Stimulated activated CD4-positive, alpha-beta T cell treated with anti-CD3 and anti-CD28 coated beads, TNF-alpha, amount 100 ng/mL, for 1 hour (primary cell): ENCODE measurements at places on chromosomes 5 and 9.

- no peak for DNase-seq
Observed at GRCh38 chr5:56608217-56608925, 207.0 kb upstream of the MAP3K1 start.

DNA sequence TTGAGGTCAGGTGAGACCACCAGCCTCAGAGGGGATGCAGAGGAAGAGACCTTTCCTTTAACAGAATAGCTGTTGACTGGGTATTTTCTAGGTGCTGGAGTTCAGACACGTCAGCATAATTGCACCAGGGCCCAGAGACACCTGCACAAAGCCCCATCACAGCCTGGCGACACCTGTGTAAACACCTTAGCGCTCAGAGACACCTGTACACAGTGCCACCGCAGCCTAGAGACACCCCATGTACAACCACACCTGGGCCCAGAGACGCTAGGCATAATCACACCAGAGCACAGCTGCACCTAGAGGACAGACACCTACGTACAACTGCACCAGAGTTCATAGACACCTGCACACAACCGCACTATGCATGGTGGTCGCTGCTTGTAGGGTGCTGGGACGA is 1.0 kb downstream of the TRIP13 start:
- no peak for DNase-seq

DNA sequence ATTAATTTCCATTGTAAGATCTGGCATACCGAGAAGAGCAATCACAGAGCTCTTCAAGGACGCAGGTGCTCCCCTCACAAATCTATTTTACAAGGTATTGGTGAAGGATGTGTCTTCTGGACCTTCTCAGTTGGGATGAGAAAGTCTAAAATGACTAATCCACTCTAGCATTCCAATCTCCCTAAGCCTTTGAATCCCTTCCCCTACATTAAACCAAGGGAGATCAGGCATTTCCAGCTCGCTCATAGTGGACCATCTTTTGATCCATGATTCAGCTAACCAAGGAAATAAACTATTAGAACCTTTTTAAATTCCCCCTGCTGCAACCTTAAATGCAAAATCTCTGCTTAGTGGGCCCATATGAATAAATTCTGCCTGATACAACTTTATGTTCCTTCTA is 95.9 kb upstream of the FBN2 start:
- no peak for DNase-seq

- DNase-seq, result no peak
Observed at GRCh38 chr9:131733541-131734061, 6.3 kb downstream of the RAPGEF1 start.

- DNase-seq, result no peak
Observed at GRCh38 chr5:39898731-39899130, 474.0 kb upstream of the DAB2 start.

DNA sequence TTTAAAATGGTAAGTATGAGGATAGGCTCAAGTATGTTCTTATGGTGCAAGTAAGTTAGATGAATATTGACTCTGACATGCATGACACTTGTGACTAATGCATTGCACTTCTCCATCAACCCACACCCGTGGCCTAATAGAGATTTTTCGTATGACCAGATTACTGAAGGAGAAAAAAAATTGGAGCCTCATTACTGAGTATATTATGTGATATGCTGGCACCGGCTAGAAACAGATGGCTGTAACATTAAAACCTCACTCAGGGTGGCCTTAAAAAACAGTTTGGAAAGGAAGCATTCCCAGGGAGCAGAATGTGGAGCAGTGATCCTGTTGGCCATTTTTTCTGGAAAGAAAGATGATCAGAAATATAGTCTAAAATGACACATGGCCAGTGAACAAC is 766.4 kb downstream of the PRELID2 start:
- DNase-seq, result no peak

- DNase-seq, result no peak
Observed at GRCh38 chr5:137782984-137783536, 28.9 kb upstream of the HNRNPA0 start.

GRCh38 chr5:29296548-29296947 is 1896.9 kb upstream of the CDH6 start:
- DNase-seq, result no peak

DNA sequence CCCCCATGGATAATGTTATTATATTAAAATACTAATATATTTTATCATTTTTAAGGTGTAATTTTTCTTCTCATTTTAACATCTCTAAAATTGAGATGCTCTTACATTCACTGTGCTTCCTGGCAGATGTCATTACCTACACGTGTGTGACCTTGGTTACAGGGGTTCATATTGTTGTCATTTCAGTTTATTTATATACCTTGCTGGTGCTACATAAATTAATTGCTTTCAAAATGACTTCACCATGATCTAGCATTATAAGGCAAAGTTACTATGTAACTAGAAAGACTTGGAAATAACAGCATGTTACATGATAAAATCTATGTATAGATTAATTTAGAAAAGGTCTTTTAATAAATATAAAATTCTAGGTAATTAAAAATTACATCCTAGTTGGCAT is 60.9 kb downstream of the ARHGEF28 start:
- no peak for DNase-seq
